ENCODE measurements at places on chromosomes 1 and 21.

GRCh38 chr1:65431111-65431705 is 10.7 kb downstream of the LEPR start:
- peak; percentile 21 for DNase-seq

- DNase-seq = no peak
These were observed 60.4 kb upstream of the TNFSF4 start for GRCh38 chr1:173267453-173267945.

GRCh38 chr1:154869351-154870114 is 548 bp downstream of the KCNN3 start:
- DNase-seq = no peak

DNA sequence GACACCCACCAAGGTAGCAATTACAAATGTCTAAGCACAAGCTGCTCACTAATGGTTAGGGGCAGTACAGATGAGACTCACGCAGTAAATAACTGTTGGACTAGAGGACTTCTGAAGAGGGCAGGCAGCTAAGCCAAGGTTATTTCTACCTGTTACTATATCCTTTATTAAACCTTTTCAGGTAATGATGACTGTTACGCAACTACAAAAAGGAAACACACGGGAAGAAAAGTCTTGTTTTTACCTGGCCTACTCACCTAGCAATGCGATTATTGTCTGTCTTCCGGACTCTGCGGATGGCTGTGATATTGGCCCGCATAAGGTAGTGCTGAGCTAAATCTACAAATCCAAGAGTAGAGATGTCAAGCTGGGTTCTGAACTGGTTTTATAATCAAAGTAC is 17.8 kb upstream of the VHLL start:
- DNase-seq = no peak

GRCh38 chr1:162823231-162823630 is 32.7 kb downstream of the HSD17B7 start:
- DNase-seq = no peak

GRCh38 chr1:60279798-60280197 is 206.2 kb upstream of the C1orf87 start:
- no peak for DNase-seq

GRCh38 chr1:174051956-174052355 is 29.8 kb upstream of the RC3H1 start:
- no peak for DNase-seq

GRCh38 chr1:38063616-38064015 is 17.0 kb upstream of the POU3F1 start:
- DNase-seq = no peak

- no peak for DNase-seq
These were observed 131.2 kb upstream of the FAM78B start for GRCh38 chr1:166297993-166298392.

Measured in DMS153 (cell line).